Psoas muscle (tissue), 8 donors: ENCODE measurements at places on chromosomes 11 and 22. TPM values are rescaled to one million over a fixed set of nuclear protein-coding genes. Genes with fewer than 3 reads are reported as not detected.

- no peaks in the 10 kb centered on the region for H3K4me1 ChIP-seq
- no peak for DNase-seq
- H3K27ac ChIP-seq, result no peak overlapping the region
- H3K27me3 ChIP-seq, result no peaks in the 10 kb centered on the region
Observed at GRCh38 chr11:8375932-8376331, 112.3 kb upstream of the LMO1 start.

The UBQLNL gene
- total RNA-seq, result not detected

GRCh38 chr22:32649515-32650200, 151.8 kb upstream of the TIMP3 start:
- H3K36me3 ChIP-seq, result no peaks in the 10 kb centered on the region
- peak; percentile 80 for DNase-seq
- no peaks in the 10 kb centered on the region for H3K27me3 ChIP-seq
- no peak overlapping the region for H3K4me3 ChIP-seq
- no peak overlapping the region for H3K27ac ChIP-seq

DNA sequence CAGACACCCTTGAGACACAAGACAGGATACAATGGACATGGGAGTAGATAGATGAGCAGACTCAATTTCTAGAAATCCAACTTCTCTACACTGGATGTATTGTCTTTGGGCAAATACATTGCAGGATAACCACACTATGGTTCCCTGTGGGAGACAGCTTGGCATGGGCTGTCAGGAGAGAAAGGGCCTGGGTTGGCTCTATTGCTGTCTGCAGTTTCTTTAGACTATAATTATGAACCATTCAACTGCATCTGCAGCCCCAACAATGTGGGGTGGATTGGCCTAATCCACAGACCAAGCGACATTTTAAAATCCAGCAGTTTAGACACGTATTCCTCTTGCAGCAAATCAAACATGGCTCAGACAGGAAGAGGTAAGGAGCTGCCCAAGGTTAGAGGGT, 60.3 kb downstream of the ETS1 start:
- no peaks in the 10 kb centered on the region for H3K27me3 ChIP-seq
- H3K4me3 ChIP-seq, result no peak overlapping the region
- no peaks in the 10 kb centered on the region for H3K36me3 ChIP-seq

- no peaks in the 10 kb centered on the region for H3K4me1 ChIP-seq
- no peak overlapping the region for H3K4me3 ChIP-seq
- H3K27ac ChIP-seq, result no peak overlapping the region
- no peak for DNase-seq
- H3K27me3 ChIP-seq, result no peaks in the 10 kb centered on the region
Observed at GRCh38 chr11:83583757-83584366, 297.7 kb upstream of the CCDC90B start.

GRCh38 chr11:73151416-73151815, 9.3 kb upstream of the FCHSD2 start:
- H3K4me1 ChIP-seq, result peaks cover 55% of the 10 kb centered on the region
- H3K27me3 ChIP-seq, result no peaks in the 10 kb centered on the region
- no peak overlapping the region for H3K27ac ChIP-seq
- no peaks in the 10 kb centered on the region for H3K36me3 ChIP-seq
- no peak overlapping the region for H3K4me3 ChIP-seq
